CD4-positive, alpha-beta T cell treated with Interleukin-17A for 1 hour (primary cell): ENCODE measurements at places on chromosomes 2 and 18.

- DNase-seq, result no peak
Observed at GRCh38 chr2:202723746-202724145, 89.0 kb downstream of the FAM117B start.

DNA sequence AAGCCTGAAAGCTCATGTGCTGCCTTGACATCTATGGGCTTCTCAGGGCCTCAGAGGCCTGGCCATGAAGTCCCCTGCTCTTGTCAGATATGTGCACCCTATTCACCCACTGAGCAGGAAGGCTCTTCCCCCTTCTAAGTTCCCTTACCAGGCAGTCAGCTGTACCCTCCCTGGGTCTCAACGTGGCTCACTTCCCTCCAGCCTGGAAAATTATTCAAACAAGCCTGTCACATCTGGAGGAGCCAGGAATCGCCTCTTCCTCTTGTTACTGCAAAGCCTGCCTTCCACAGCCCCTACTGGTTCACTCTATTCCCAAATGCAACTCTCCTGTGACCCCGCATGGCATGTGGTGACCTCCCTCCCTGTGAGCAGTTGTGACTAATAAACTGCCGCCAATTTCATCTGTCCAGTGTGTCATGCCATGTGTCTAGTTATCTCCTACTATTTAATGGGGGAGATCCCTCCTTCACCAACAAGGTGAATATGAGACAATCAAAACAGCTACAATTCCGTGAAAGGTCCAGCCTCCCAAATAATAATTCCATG is 8.4 kb upstream of the SERPINB8 start:
- DNase-seq, result no peak

DNA sequence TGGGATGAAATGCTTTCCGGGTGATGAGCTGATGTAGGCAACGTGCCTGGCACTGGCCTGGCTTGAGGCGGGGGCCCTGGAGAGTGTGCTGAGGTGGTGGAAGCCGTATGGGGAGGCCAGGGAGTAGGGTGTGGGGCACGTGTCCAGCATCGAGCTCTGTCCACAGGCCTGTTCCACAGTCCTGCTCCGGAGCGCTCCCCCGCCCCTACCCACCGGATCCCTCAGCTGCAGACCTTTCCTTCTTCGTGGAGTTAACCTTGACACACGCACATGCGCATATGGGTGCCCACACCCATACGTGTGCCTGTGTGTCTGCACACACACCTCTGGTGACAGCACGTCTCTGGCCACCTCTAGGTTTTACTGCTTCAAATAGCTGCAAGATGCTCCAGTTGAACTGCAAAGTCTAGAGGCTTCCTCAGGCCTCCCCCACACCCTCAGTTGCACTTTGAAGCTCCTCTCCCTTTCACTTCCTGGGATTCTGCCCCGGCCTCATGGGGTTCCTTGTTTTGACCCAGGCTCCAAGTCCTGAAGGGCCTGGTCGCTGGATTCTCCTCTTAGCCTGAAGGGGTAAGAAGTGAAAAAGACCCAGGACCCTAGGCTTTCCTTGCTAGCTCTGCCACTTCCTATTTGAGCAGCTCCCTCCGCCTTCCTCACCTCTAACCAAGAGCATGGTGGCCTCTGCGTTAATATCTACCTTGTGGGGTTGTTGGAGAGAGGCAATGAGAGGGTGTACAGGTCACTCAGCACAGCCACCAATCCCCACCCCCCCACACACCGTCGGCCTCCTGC is 49.5 kb downstream of the INHBB start:
- no peak for DNase-seq

DNA sequence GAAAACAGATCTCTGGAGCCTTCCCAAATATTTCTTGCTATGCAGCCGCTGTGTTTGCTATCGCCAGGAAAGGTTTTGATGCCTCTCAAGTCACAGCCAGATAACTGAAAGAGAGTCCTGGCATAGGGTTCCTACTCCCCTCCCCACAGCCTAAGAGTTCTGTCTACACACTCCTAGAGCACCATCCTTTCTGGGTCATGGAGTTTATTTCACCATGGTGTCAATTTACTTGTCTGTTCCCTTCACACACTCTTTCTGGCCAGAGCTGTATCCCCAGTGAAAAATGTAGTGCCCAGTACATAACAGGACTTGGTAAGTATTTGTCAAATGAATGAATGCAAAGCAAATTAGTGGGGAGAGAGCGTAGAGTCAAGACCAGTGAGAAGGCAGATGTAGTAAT is 185.3 kb downstream of the HAUS1 start:
- DNase-seq, result no peak

GRCh38 chr2:191250986-191251385 is 5.8 kb downstream of the MYO1B start:
- no peak for DNase-seq

- peak; percentile 52 for DNase-seq
Observed at GRCh38 chr2:181904022-181904632, 12.6 kb downstream of the ITPRID2 start.
